ENCODE measurements at places on chromosomes 1 and 21.
A peak's percentile ranks its signal among the peaks of the same experiment; 100 is the strongest.

GRCh38 chr1:212794561-212795014 is 2.9 kb downstream of the TATDN3 start:
- no peak for DNase-seq

DNA sequence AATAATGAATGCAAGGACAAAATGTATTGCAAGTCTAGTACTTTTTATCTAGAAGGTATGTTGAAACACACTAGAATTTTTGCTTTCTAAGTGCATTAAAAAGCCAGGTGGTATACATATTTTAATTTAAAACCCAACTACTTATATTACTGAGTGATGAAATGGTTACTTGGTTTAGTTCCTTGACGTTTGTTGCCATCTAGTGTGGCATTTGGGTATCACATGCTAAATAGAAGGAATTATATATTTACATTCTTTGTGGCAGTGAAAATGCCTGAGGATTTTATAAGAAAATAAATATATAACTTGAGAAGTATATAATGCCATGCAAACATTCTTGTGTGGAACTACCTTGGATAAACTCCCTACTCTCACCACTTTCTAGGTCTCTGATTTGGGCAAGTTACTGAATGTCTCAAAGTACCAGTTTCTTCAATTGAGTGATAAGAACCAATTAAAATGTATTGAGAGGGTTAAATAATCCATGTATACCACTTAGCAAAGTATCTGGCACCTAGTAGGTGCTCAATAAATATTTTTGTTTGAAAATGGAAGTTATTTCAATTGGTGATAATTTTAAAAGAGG is 69.6 kb downstream of the SDCCAG8 start:
- no peak for DNase-seq

GRCh38 chr1:25933479-25934365 is 27.5 kb upstream of the STMN1 start:
- DNase-seq = no peak

GRCh38 chr1:108758796-108759195 is 12.3 kb downstream of the STXBP3 start:
- DNase-seq = no peak

- no peak for DNase-seq
These were observed 598.3 kb upstream of the PLXNA2 start for GRCh38 chr1:208842451-208842850.

- DNase-seq = no peak
These were observed 75.4 kb downstream of the RPAP2 start for GRCh38 chr1:92374223-92374622.

GRCh38 chr1:15974855-15975254 is 1.0 kb downstream of the ZBTB17 start:
- no peak for DNase-seq

- DNase-seq = peak; percentile 89
These were observed 57.3 kb downstream of the MAB21L3 start for GRCh38 chr1:116168277-116169032.

GRCh38 chr1:185680453-185680852 is 53.7 kb upstream of the HMCN1 start:
- no peak for DNase-seq

DNA sequence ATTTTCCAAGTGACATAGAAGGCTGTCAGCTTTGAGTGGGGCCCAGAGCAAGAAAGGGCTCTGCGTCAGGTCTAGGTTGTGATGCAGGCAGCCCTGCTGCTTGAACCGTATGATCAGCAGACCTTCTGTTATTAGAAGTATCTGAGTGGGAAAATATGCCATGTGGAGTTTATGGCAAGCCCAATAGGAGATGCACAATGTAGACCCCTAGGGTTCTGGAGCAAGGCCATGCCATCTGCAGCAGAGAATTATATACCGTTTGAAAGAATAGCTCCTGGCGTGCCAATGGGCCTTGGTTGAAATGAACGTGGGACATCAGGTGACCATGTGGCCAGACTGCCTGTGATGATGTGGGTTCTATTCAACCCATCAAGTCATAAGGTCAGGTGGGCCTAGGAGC is 44.1 kb upstream of the ZBTB18 start:
- DNase-seq = no peak

DNA sequence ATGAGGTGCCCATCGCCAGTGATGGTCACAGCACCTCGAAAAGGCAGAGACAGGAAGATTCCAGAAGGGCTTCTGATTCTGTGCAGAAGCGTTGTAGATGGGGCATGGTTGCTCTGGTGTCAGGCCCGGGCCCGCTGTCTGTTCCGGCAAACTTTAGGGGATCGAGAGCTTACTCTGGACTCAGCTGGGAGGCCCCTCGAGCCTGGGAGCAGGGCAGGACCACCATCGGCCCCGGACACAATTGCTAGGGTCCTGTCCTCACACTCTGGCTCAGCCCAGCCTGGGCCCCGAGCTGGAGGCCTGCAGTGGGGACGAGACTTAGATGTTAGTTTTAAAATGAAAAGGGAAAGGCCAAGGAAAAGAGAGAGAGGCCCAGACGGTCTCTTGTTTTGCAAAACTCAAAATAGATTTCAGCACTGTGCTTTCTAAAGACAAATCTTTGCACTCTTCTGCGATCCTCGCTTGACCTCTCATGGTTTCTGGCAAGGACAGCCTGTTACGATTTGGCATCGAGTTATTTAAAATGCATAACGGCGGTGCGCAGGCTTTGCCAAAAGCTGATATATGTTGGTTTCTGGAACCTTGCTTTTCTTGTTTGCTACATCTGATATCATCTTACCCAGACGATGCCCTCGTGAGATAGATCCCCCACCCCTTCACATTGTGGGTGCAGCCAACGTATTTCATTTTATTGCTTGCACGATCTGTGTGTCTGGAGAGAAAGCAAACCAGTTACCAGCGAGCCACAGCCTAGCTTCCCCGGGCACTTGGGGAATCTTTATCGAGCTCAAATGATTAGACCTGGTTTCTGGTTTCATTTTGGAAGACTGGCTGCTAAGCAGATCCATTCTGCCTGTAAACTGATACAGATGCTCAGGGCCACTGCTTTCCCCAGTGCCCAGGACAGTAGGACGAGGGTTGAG is 58.0 kb downstream of the PRDM16 start:
- no peak for DNase-seq

Measured in stimulated activated effector memory CD8-positive, alpha-beta T cell treated with anti-CD3 and anti-CD28 coated beads, Interleukin-12 subunit alpha, Interleukin-12 subunit beta, amount 100 ng/mL, for 72 hours (primary cell).